Cardiac fibroblast (primary cell): ENCODE measurements at places on chromosomes 12 and 14.

DNA sequence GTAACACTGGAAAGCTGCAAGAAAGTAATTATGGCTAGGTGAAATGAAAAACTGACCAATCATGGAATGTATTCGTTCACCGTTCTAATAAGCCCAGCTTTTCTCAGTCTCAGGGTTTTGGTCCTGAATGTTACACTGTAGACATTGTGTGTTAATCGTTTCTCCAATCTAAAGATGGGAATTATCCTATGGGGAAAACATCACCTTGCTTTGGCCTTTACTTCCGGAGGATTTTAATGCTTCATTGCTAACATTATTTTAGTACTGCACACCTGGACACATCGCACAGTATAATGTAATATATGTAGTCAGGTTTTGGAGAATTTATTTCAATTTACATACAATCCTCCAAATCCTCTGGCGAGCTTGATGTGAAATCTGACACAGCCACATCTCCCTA is 1.2 kb upstream of the TRHDE start:
- no peak for DNase-seq

DNA sequence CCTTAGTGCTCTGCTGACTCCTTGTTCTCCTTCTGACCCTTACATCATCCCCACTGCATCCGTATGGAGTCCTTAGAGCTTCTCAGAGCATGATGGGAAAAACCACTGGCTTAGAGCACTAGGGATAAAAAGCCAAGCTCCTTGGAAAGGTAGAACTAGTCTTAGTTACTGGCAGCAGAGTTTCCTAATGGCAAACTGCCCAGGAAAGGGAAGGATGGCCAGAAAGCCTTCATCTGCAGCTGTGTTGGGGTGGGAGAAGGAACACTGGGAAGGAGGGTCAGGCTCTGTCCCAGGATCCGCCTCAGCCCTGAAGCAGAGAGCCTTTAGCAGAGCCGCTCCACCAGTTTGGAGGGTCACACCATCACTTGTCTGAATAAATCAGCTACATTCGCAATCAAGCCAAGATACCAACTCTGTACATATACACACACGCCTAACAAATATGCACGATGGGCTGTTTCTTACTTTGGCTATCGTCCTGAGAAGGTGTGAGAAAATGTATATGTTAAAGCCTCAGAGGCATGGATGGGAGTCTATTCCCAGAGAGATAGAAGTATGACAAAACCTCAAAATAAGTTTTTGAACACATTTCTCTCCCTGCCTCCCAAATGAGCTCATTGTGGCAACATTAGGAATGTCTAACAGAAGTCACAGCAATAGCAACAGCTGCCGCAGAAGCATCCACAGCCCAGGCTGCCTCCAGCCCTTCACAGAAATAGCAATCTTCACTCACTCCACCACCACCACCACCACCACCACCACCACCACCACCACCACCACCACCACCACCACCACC is 18.6 kb upstream of the GALNT8 start:
- DNase-seq: peak; percentile 5

DNA sequence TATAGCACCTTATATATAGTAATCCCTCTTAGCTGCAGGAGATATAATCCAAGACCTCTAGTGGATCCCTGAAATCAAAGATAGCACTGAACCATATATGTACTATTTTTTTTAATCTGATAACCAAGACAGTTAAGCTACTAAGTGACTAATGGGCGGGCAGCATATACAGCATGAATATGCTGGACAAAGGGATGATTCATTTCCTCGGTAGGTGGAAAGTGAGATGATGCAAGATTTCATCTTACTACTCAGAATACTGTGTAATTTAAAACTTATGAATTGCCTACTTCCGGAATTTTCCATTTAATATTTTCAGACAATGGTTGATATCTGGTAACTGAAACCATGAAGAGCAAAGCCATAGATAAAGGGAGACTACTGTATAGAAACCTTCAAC is 36.2 kb downstream of the PRMT8 start:
- DNase-seq: peak; percentile 95

GRCh38 chr12:52056801-52057637 is 5.8 kb downstream of the NR4A1 start:
- no peak for DNase-seq

GRCh38 chr12:112907415-112908157 is 824 bp downstream of the OAS1 start:
- DNase-seq: no peak

GRCh38 chr12:97159377-97159776 is 252.3 kb downstream of the NEDD1 start:
- no peak for DNase-seq

DNA sequence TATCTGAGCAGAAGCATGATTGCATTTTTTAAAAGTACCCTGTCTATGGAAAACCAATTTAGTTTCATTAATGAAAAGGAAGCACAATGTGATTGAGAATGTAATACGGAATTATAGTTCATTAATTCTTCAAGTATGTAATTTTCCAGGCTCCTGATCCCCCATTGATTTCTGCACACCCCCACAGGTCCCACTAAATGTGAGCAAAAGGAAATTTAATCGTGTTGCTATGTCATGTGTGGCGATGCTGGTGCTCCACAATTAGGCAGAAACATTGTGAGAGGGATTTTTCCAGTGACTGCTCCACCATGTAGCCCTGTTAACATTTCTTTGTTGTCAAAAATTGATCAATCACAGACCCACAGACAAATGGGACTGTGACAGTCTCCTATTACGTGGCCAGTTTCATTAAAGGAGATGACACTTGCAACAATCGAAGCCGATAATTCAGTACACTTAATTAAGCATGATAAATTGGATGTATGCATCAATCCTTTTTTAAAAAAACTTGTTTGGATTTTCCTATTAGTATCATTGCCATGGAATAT is 306.0 kb downstream of the NELL2 start:
- no peak for DNase-seq

DNA sequence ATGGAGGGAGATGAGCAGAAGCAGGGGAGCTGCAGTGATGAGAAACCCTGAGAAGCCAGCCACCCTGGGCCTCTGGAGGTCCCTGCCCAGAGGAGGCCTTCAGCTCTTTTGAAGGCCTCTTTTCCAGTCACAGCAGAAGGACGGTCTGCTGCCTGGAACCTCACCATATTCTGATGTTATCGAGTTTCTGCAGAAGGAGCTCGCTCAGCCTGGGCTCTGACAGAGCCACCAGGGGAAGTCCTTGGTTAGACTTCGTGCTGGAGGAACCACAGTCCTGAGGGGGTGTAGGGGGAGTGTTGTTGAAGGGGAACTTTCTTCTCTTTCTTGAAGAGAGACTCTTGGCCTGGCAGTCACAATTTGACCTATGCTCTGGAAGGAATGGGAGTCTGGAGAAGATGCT is 25.1 kb upstream of the BATF start:
- DNase-seq: no peak

- DNase-seq: peak; percentile 51
These were observed 5.5 kb downstream of the KRT79 start for GRCh38 chr12:52828591-52829021.

DNA sequence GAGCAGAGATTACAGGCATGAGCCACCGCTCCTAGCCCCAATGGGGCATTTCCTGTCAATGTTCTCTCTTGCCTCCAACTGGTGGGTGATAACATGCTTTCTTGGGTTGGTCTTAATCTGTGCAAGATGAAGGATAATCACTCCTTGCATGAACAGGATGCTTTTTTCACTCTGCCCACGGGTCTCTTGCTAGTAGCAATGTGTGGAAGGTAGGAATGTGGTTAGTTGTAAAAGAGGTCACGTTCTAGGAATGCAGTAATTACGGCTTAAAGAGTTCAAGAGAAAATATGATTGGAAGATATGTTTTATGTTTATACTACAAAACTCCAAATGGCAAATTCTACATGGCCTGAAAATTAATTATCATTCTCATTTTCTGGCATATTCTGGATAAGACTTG is 10.5 kb downstream of the RNASE10 start:
- DNase-seq: no peak

- no peak for DNase-seq
These were observed 14.0 kb downstream of the PGAM5 start for GRCh38 chr12:132724506-132725241.

DNA sequence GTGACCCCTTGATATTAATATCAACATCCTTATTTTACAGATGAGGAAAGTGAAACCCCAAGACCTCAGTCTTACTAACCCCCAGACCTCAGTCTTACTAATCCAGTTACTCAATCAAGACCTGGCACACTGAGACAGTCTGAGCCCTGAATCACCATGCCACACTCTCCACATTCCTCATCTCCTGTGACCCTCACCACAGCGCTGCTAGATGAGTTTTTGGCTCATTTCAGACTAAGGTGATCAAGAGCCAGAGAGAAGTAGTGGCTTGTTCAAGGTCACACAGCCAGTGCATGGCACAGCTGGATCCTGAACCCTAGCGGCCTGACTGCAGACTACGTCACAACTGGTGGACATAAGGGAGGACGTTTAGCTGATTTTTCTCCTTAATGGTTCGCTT is 579.2 kb downstream of the BCL11B start:
- DNase-seq: no peak

DNA sequence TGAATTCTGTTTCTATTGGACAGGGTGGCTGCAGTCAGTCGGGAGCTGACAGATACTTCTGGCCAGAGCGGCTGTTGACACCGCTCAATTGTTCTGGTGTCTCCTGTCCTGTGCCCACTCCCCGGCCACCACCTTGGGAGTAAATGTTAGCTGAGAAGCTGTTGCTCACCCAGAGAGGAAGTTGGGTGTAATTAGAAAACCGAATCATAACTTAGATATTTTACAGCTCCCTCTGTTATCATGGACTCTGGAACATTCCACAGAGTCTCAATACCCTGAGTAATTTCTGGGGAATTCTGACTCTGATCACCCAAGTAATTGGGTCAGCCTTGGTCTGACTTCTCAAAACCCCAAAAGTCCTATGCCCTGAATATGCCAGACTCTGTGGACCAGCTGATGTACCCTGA is 58.3 kb upstream of the RFLNA start:
- peak; percentile 86 for DNase-seq

- no peak for DNase-seq
These were observed 302.1 kb downstream of the KCNH5 start for GRCh38 chr14:62743118-62743517.

- peak; percentile 84 for DNase-seq
These were observed 5.3 kb downstream of the BHLHE41 start for GRCh38 chr12:26119391-26119989.

DNA sequence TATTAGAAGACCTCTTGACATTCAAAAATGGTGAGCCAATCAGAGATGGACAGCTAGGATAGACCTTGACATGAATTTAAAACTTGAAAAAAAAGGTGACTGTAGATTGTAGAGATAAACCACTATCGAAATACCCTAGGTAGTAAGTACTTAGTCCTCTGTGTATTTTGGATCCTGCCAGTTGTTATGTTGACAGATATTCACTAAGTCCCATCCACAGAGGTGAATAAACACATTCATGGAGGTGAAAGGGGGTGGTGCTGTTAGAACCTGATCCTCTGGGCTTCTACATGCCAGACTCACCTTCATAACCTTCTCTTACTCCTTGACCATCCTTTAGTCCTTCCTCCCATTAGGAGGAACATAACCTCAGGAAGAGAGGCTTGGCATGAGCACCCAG is 72.3 kb downstream of the OTX2 start:
- no peak for DNase-seq

- peak; percentile 65 for DNase-seq
These were observed 197.2 kb upstream of the PLEKHG7 start for GRCh38 chr12:92505254-92506231.

DNA sequence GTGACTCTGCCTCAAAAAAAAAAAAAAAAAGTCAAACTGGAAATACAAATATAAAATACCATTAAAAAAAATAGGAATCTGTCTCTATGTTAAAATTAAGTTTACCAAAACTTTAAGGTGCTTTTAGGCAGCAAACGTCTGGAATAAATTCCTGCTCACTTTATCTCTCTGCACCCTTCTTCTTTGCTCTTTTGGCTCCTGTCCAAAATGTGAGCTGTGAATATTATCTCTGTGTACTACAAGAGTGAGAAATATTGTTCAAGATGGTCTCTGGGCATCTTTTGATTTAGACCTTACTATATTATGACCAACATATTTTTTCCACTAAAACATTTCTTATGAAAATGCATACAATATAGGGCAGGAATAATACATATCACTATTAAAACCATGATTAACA is 63.7 kb downstream of the PUS7L start:
- no peak for DNase-seq

GRCh38 chr12:81692008-81692407 is 67.1 kb downstream of the PPFIA2 start:
- no peak for DNase-seq

GRCh38 chr14:53875324-53875897 is 81.2 kb downstream of the BMP4 start:
- DNase-seq: no peak
